Stimulated activated CD8-positive, alpha-beta memory T cell treated with anti-CD3 and anti-CD28 coated beads, Interleukin-4, amount 100 ng/mL, for 4 hours (primary cell): ENCODE measurements at places on chromosomes 6 and 20.

- DNase-seq = no peak
These were observed 116.8 kb downstream of the RNASET2 start for GRCh38 chr6:166839569-166839968.

GRCh38 chr20:61397790-61398189, 145.7 kb downstream of the CDH4 start:
- no peak for DNase-seq

DNA sequence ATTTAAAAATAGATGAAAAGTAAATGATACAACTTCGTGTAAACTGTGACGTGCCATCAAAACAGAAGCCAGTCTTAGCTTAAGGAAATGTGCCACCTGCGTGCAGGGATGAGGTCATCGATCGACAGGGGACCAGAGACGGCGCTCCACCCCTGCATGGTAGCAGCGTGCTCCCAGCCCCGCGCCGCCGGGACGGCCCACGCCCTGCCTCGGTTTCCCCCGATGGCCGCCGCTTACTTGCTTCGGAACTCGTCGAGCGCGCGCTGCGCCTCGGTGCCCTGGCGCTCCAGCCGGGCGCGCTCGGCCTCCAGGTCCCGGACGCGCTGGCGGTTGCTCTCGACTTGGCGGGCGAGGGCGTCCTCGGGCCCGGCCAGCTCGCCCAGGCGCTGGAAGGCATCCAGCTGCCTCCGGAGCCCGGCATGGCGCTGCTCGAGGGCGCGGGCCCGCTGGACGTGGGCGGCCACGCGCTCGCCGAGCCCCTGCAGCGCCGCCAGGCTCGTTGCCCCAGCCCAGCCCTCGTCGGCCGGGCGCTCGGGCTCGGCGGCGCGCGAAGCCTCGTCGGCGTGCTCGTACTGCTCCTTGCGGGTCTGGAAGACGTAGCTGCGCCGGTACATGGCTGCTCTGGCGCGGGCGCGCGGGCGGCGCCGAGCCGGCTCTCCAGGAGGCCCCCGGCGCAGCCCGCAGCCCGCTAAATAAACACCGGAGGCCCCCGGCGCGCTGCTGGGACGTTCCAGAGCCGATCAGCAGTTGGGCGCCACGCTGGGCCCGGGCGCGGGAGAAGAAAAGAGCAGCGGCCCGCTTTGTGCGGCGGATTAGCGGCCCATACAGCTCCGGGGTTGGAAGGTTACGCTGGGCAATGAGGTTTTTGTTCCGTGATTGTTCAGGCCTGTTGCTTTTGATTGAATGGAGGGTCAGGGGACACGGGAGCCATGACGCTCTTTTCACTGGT, at the start of gene BFSP1:
TSS of gene BFSP1 (minus strand) at position 664 of the 949 bp plus-strand sequence. CDS start at position 614, 50 bp downstream.
- no peak for DNase-seq

DNA sequence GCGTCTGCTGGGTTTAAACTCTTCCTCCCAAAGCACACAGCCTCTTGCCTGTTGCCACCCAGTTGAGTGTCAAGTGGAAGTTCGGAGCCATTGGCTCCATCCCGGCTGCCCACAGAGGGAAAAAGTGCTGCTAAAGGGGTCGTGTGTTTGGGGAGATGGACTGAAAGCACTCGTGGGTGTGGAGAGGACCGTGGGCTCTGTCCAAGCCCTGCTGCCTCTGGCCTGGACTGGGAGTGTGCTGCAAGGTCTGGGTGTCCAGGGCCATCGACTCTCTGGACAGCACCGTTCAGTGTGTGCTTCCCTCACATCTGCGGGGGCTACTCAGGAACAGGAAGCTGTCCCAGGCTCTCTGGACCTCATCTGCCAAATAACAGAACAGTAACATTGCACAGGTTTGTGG, 269.3 kb downstream of the DLL1 start:
- DNase-seq = no peak

- DNase-seq = no peak
These were observed 16.6 kb downstream of the NPEPL1 start for GRCh38 chr20:58709013-58709702.

- DNase-seq = no peak
These were observed 85.6 kb downstream of the AIG1 start for GRCh38 chr6:143146186-143146851.

DNA sequence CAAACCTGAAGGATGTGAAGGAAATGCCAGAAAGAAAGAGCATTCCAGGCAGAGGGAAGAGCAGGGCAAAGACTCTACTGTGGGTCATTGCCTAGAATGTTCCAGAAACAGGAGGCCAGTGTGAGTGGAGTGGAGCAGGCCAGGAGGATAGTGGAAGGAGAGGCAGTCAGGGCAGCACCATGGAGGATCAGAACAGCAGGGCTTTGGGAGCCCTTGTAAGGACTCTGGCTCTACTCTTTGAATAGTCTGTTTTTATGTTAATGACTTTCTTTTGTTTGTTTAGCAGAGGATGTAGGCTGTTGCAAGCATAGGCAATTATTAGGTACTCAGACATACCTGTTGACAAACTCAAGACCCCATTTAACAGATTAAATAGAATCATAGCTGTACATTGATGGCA, 23.6 kb upstream of the FBXL4 start:
- DNase-seq = no peak

DNA sequence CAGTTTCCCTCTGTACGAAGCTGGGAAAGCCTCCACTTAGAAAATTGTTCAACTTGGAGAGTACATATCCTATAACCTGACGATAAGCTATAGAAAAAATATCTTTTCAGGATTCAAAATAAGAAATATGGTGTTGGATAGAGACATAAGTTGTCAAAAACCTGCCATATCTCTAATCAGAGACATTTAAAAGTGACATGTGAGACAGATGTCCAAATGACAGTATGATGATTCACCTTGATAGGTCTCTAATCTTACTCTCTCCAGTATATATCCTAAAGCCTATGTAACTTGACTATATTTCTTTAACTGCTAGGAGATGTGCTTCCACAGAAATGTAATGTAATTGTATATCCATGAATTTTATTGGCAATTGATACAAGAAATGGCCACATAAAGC, 932.4 kb upstream of the MAN1A1 start:
- no peak for DNase-seq

GRCh38 chr20:40176098-40176841, 512.8 kb downstream of the MAFB start:
- no peak for DNase-seq

- DNase-seq = no peak
These were observed 4.9 kb downstream of the SASH1 start for GRCh38 chr6:148347441-148348054.

- DNase-seq = no peak
These were observed 1.6 kb upstream of the TGIF2 start for GRCh38 chr20:36571564-36572504.

GRCh38 chr6:18186033-18186432, 30.8 kb downstream of the KDM1B start:
- no peak for DNase-seq

- DNase-seq = no peak
These were observed 5.8 kb upstream of the FAM217A start for GRCh38 chr6:4084444-4085331.

DNA sequence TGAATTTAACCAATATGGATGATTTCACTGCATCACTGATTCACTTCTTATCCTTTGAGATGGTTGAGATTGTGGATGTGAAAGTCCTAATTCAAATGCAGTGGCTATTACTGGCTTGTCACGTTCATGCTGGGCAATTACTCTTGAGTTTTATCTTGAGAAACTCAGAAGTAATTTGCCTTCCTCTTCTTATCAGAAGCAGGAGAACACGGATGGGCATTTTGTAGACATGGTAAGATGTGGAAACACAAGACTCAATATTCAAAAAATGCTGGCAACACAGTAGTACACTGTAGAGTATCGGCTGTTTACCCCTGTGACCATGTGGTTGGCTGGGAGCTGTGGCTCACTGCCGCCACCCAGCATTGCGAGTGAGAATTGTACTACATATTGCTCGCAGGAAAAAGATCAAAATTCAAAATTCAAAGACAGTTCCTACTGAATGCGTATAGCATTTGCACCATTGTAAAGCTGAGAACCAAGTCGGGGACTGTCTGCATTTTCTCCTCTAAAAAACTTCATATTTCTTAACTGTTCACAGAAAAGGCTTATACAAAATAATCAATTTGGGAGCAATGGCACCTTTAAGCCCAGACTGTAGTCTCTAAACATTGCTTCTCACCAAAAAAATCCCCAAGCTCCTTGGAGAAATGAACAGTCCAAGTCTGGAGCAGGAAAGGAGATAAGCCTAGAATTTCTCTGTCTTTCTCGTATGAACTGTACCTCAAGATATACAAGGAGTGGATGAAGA, 61.9 kb upstream of the ELOVL5 start:
- peak; percentile 6 for DNase-seq

DNA sequence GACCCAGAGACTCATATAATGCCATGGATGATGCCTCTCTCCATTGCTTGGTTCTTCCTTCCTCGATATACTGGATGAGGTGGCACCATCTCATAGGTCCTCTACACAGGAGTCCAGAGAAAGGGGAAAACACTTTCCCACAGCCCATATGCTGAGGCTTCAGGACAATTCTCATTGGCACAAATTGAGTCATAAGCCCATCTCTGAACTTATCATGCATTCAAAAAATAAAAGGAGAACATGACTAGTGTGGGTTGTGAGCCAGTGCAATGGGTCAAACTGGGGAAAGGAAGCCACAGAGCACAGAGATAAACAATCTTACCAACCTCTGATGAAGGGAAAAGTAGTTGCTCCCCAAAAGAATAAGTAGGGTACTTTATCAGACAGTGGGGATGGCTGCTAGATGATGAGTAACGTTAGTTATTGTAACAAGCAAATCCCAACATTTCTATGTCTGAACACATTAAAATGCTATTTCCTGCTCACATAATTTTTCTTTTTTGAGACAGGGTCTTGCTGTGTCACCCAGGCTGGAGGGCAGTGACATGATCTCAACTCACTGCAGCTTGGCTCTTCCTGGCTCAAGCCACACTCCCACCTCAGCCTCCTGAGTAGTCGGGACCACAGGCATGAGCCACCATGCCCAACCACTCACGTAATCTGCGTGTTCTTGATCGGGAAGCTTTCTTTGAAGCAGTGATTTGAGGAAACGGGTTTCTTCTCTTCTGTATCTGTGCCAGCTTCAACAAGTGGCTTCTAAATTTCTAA, 27.0 kb downstream of the SOD2 start:
- DNase-seq = no peak

DNA sequence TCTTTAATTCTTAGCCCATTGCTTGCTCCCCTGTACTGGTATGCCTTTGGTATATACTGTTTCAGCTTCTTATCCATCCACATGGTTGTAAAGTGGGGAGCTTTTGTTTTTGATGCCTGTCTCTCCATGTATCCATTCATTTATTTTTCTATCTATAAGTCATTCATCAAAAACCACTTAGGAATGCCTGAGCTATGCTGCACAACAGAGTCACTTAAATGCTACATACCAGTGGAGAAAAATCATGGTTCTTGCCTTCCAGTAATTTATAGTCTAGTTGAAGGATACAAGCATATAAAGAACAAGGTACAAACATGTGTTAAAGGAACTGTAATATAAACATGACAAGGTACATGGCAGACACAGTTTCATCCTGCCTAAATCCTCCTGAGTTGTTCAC, 347.3 kb downstream of the NRN1 start:
- DNase-seq = no peak

- no peak for DNase-seq
These were observed at the start of gene EEF1A2 for GRCh38 chr20:63498960-63499337. Gene EEF1A2 (minus strand): TSS chr20:63499083. CDS start chr20:63497763, 1,320 bp downstream.

DNA sequence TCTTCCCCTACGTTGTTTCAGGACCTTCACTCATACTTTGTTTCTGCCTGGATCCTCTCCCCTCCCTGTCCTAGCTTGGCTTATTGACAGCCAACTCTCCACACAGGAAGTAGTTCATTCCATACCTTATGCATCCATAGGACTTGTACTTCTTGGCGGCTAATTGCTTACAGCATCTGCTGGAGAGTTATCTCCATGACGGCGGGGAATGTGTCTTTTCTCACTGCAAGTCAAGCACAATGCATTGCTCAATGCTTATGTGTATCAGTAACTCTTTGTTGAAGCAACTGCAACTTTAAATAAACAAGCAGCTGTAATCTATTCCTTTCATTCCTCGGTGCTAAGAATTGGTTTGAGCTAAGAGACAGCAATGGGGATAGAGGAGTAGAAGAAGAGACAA, 551.3 kb upstream of the EPHA7 start:
- no peak for DNase-seq

DNA sequence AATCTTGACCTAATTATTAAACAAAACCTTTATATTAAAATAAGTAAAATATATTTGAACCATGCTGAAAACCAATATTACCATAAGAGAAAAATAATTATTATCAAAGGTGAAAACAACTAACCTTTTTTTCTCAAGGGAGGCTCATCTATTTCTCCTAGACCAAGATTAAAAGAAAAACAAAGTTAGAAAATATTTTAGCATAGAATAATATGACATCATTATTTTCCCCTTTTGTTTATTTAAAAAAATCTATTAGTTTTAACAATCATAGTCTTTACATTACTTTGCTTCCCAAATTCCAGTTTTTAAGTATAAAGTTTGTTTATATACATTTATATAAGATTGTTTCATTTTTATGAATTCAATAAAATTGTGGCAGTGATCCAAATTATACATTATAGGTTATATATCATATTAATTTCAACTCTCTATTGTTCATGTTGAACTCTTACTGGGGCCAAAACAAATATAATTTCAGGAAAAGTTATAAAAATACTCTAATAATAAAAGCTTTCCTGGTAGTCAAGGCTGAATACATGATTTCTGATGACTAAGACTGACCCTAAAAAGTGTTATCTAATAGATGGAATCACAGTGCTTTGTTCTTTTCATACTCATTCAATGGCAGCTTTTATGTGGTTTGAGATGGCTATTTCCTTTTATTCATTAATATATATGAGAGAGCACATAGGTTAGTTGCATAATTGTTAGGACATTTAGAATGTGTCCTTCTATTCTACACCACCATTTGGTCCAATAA, 89.4 kb downstream of the TRDN start:
- no peak for DNase-seq

- no peak for DNase-seq
These were observed 55.9 kb upstream of the SOX4 start for GRCh38 chr6:21537637-21538036.

DNA sequence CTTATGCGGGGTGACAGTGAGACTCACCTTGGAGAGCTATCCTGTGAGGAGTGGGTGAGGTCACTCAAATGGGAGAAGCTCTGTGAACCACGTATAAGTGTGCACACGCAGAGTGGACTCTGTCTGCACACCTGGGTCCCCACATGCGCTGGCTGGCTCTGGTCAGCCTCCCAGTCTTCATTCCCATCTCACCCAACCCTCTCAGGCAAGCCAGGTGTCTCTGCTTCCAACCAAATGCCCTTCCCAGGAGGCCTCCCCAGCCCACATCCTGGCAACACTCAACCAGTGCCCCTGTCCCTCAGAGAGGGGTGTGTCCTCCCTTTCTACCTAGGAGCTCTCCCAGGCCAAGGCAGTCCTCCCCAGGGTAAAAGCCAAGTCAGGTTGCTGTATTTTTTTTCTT, 8.0 kb upstream of the PI16 start:
- DNase-seq = no peak

GRCh38 chr6:30707281-30707850, 9.7 kb downstream of the MDC1 start:
- no peak for DNase-seq

GRCh38 chr6:111813237-111813636, 60.0 kb downstream of the FYN start:
- no peak for DNase-seq

- DNase-seq = no peak
These were observed 310.1 kb downstream of the UTRN start for GRCh38 chr6:144595266-144595665.

GRCh38 chr20:53829255-53829723, 235.7 kb upstream of the ZNF217 start:
- DNase-seq = no peak

- DNase-seq = no peak
These were observed 47.2 kb downstream of the MUC22 start for GRCh38 chr6:31057426-31058003.

- DNase-seq = no peak
These were observed 6.6 kb upstream of the YTHDF1 start for GRCh38 chr20:63222541-63222940.
